ENCODE measurements at places on chromosomes 1 and 21.

DNA sequence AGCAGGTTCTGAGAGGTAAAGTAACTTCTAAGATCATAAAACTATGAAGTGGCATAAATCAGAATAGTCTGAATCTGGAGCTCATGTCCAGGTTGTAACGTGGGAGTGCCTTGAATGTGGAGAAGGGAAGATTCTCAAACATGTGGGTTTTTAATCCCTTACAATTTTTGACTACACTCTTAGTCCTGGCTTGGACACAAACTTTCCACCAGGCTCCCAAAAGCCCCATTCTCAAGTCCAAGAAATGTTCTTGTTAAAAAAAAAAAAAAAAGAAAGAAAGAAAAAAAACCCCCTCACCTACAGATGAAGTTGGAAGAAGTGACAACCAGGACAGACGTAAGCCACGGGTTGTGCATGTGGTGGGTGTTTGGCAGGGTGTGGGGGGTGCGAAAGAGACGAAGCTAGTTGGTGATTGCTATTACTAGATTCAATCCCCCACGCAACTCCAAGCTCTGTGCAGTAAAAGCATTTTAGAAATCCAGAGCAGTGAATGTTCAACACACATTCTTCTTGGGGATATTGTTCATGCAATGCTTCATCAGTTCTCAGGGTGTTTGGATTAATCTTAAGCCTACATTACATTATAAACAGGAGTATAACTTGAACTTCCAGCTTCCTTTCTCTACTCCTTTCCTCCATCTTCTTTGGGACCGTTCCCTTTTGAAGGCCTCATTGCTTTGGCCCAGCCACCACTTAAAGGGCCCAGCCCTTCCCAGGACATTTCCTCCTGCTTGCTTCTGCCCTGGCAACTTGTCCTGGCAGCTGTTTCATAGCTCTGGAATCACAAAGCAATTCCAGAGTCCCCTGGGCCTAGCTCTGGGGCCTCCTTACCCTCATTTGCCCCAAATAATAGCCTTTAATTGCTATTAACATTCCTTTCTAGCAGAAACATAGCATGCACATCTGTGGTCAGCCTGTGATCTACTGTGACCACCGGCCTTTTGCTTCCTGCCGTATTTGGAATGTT, 41.8 kb downstream of the PHC2 start:
- DNase-seq = no peak

DNA sequence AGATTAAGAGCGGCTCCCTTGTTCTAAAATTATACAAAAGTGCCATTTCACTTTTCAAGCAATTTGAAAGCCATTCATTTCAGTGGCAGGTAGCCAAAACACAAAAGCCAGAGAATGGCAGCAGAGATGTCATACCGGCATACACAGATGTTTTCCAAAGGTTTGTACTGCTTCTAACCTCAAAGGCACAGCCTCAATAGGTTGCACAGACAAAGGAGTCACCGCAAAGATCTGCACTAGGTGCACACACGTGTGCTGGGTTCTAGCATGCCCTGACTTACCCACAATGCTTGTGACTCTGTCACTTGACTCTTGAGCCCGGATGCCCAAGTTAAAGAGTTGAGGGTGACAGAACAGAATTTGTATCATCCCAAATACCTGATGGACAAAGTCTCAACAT, 448.9 kb upstream of the ADGRL2 start:
- DNase-seq = no peak

GRCh38 chr1:67647814-67648358, 37.1 kb upstream of the GADD45A start:
- DNase-seq = no peak

- no peak for DNase-seq
Measured at GRCh38 chr1:117636637-117637425, 31.0 kb downstream of the TENT5C start.

DNA sequence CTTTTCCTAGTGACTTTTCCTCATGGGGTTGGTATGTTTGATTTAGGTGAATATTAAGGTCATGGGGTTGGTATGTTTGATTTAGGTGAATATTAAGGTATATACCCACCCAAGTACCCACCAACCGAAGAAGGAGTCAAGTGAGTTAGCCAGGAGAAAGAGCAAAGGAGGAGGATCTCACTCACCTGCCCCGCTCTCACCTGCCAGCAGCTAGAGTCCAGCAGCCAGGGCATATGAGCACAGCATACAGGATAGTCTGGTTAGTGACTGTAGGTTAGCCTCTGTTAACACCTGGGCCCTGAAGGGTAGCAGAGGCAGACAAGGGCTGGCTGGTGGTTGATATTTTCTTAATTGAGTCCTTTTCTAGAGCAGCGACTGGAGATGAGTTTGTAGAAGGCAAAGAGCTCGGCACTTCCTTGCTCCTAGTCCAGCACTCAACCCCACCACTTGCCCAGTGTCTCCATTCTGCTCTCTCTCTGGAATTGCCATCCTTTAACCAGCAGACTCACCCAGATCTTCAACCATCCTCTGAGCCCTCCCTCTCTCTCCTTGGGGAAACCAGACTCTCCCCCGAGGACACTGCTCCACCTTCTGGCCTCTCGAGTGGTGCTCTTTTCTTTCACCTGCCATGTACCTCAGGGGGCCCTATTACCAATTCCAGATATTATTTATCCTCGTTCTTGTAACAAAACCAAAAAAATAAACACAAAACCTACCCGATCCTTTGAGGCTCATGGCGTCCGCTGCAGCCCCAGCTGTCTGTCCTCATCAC, 16.3 kb upstream of the DESI2 start:
- no peak for DNase-seq

GRCh38 chr1:245045087-245045881, 109.5 kb upstream of the KIF26B start:
- DNase-seq = no peak

DNA sequence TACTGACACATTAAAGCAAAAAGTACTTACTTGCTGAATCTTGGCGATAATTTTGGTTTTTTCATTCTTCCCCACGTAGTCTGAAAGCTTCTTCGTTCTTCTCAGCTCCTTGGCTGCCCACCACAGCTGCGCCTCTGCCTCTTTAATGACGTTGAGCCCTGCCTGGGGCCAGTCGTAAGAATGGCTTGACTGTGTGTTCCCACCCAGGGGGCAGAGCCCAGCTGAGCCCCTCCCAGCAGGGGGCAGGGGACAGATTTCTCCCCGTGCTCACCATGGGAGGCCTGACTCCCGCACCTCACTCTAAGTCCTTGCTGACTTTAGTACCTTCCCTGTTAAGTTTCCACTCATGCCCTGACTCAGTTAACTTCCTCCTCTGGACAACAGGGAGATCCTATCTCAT, 9.0 kb downstream of the CFAP298 start:
- no peak for DNase-seq

- DNase-seq = no peak
Measured at GRCh38 chr1:154998818-154999570, 3.6 kb upstream of the ZBTB7B start.

DNA sequence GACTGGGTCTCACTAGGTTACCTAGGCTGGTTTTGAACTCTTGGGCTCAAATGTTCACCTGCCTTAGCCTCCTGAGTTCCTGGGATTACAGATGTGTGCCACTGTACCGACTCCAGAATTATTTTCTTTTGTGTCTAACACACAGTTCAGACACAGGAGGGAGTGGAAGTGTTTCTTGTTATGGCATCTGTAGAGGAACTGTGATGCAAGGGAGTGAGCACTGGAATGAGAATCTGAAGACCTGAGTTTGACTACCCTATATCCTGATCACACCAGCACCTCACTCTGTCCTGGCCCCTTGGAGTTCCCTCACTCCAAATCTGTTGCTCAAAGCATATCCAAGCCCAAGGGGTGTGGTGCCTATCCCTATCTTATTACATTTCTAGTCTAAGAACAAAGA, 15.2 kb downstream of the OPTC start:
- no peak for DNase-seq

- no peak for DNase-seq
Measured at GRCh38 chr1:115840605-115841460, at the start of gene NHLH2. NHLH2 (minus strand) TSS chr1:115841126; CDS start chr1:115838372, 2,754 bp downstream.

DNA sequence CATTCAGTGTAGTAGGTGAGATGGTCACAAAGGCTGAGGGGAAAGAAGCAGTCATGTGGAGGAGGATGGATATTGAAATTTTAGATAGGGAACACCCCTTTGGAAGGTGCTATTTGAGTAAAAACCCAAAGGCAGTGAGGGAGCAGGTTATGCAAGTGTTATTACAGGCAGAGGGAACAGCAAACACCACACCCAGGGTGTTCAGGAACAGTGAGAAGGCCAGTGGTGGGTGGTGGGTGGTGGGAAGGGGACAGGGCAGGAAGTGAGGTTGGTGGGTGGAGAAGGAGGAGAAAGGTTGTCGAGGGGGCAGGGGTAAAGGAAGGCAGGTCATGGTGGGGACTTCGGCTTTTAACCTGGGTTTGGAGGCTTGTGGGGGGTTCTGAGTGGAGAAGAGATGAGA, 39.2 kb upstream of the SCMH1 start:
- no peak for DNase-seq

DNA sequence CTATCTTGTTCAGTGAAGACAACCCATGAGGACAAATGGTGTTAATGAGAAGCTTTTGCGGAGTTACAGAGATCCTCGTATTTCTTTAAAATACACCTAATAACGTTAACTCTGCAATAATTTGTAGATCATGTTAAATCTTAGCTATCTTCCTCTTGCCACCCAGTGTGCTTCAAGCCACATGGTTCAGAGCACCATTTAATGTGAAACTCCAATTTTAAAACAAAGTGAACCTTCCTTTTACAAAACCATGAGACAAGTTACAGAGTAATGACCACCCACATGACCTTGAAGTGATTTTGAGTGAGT, 1.7 kb upstream of the KCNE2 start:
- no peak for DNase-seq

- DNase-seq = no peak
Measured at GRCh38 chr1:154857441-154858215, 12.5 kb downstream of the KCNN3 start.

DNA sequence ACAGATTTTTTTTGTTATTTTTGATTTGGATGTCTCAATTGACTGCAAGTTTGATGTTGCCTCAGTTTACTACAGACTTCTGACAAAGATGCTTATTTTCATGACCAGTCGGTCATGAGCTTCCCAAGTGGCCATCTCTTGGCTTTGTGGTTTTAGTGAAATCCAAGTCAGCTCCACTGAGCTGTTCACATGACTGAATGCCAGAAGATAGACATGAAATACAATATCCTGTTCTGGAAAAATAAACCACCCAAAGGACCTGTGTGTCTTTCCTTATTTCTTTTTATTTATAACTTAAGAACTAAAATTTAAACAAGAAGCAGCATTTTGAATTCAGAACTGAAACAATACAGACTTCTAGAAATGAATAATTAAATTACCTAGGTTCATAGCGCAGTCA, 89.3 kb downstream of the HMCN1 start:
- no peak for DNase-seq

GRCh38 chr1:190376044-190376443, 101.6 kb downstream of the BRINP3 start:
- no peak for DNase-seq
